ENCODE measurements at places on chromosomes 3 and 15.

- peak; percentile 36 for DNase-seq
Measured at GRCh38 chr3:138479438-138479863, 45.0 kb downstream of the ESYT3 start.

GRCh38 chr15:70091726-70092463 is 5.8 kb downstream of the TLE3 start:
- DNase-seq, result no peak

DNA sequence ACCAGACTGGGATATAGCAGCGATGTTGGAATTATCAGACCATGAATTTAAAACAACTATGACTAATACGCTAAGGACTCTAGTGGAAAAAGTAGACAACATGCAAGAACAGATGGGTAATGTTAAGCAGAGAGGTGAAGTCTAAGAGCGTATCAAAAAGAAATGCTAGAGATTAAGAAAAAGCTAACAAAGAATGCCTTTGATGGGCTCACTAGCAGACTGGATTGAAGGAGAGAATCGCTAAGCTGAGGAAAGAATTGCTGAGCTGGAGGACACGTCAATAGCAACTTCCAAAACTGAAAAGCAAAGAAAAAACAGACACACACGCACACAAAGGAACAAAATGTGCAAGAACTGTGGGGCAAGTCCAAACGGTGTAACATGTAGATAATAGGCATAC is 20.0 kb upstream of the CMTM6 start:
- no peak for DNase-seq

DNA sequence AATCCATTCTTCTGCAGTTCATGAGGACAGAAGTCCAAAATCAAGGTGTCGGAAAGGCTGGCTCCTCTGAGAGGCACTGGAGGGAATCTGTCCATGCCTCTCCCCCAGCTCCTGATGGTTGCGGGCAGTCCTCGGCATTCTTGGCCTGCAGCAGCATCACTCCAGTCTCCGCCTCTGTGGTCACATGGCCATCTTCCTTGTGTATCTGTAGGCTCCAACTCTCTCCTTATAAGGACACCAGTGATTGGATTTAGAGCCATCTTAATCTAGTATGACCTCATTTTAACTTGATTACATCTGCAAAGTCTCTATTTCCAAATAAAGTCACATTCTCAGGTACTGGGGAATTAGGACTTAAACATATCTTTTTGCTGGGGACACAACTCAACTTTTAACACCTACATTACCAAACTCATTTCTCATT is 56.0 kb upstream of the FLNB start:
- DNase-seq, result peak; percentile 95

GRCh38 chr3:42980909-42981308 is 1.8 kb downstream of the GASK1A start:
- DNase-seq, result no peak

GRCh38 chr15:56045068-56045748 is 51.8 kb upstream of the NEDD4 start:
- peak; percentile 30 for DNase-seq

DNA sequence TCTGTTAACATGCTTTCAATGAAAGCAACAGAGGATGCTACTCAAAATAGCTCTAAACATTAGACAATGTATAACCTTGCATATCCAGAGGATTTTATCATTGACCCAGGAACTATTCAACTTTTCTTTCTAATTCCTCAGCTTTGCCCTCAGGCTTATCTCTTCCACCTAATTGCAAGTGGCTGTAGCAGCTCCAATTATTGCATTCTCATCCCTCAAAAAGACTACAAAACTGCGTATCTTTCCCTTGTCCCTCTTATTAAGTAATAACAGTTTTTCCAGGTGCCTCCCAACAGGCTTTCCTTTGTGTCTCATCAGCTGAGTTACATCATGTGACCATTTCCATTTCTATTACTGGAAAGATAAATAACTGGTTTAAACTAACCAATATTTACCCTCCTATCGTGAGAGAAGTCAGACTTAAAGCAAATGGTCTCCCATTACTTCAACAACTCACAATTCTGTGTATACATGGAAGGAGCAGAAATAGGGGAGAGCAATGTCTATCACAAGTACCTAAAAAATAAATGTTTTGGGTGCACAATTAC is 78.0 kb upstream of the MBNL1 start:
- no peak for DNase-seq

GRCh38 chr15:73344056-73344455 is 24.7 kb downstream of the HCN4 start:
- DNase-seq, result no peak

DNA sequence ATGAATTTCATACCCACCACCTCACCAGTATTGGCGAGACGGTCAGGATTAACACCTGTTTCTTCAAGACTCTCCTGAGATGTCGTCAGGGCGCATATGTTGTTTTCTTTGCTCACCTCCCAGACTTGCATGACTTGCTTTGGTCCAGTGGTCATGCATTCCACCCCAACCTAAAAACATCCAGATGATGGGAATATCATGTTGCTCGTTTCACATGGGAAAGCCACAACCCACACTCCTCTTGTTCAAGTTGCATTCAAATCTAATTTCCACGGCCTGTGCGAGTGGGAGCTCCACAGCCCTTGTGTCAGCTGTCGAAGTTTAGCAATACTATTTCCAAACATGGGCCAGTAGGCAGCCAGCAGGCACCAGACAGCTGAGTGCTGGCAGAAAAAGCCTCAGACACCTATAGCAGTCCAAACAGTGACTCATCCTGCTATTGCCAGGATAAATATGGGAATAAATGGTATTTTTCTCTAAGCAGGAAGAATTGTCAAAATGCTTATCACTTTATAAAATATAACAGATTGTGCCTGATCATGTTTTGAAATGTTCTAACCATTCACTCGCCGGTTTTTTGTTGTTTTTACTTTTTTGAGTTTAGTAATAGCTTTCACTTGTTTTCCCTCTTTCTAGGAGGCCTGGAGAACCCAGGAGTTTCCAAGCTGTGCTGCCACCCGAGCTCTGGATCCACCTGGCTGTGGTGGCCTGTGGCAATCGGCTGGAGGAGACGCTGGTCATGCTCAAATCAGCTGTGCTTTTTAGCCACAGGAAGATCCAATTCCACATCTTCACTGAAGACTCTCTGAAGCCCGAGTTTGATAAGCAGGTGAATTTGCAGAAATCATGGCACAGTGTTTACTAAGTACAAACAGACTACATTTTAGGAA is 20.1 kb downstream of the GXYLT2 start:
- peak; percentile 75 for DNase-seq

DNA sequence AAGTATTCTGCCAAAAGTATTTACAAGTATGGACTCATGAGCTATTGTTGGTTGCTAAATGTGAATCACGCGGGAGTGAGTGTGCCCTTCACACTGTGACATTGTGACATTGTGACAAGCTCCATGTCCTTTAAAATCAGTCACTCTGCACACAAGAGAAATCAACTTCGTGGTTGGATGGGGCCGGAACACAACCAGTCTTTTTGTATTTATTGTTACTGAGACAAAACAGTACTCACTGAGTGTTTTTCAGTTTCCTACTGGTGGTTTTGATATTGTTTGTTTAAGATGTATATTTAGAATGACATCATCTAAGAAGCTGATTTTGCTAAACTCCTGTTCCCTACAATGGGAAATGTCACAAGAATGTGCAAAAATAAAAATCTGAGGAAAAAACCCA is 30.3 kb downstream of the SYNM start:
- no peak for DNase-seq

GRCh38 chr3:173044998-173045397 is 96.0 kb downstream of the SPATA16 start:
- DNase-seq, result no peak

DNA sequence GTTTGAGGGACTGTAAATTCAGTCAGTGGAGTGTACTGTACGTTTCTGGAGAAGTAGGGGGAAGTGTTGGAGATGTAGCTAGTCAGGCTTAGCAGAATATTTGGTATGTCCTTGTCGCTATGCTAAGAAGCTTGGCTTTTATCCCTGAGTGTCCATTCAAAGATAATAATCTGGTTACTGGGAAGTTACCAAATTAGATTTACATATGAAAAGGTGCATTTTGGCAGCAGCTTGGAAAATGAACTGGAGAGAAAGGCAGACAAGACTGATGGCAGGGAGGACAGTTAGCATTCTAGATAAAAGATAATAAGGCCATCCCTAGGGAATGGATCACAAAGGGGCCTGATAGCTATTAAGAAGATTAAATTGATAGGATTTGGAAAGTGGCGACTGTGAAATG is 58.7 kb downstream of the P2RY1 start:
- DNase-seq, result no peak

DNA sequence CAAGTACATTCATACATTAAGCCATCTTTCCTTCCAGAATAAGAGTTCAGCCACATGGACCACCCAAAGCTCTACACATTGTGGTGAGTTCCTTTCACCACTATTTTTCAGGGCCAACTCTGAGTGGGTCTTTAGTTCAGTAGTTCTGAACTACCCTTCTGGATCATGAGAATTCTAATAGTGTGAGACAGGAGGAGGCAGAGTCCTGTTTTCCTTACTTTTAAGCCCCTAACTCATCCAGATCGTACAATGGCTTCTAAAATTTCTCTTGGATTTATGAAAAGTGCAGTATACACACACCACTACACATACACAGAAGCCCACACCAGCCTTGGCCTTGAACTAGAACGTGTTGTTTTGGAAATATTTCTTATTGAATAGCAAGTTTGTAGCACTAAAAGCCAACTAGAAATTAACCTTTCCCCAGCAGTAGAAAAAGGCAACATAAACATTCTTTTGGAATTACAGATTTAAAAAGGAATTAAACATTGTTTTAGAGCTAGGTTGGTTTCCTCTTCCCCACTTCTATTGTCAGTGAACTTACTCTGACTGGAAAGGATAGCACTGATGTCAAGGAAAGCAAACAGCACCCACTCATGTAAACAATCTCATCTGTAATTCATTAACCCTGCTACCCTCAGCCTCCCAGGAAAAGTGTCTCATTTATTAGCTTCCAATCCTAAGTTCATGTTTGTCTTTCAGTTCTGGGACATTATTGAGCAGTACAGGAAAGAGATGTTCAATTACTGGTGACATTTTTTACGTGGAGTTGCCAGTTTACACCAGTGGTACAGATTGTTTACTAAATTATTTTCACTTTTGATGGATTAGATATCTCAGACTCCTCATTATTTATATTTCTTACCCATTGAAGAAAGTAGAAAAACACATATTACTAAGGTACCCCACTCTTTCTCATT is 95.7 kb upstream of the AGTR1 start:
- DNase-seq, result peak; percentile 58

DNA sequence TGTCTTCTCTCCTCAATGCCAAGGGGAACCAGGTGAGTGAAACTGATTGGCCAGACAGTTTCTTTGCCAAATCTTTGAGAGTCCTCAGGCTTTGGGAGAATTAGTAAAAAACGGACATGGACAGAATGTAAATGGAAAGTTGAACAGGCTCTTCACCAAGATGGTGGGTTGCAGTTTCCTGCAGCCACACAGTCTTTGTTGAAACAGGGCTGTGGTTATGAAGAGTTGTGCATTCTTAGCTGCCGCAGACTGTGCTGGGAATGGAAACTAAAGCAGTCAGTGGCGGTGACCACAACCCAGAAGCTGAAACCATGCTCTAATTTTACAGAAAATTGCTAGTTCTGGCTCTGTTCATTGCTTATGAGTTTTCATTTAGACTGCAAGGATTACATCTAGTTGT is 42.1 kb upstream of the TASOR start:
- DNase-seq, result no peak

- DNase-seq, result peak; percentile 83
Measured at GRCh38 chr15:90249203-90249863, at the start of gene TTLL13. Gene TTLL13 (plus strand): TSS chr15:90249556. CDS start chr15:90250631, 1,075 bp downstream.

- no peak for DNase-seq
Measured at GRCh38 chr15:79434361-79434760, 2.2 kb downstream of the MINAR1 start.

- no peak for DNase-seq
Measured at GRCh38 chr3:126110431-126111125, 26.7 kb upstream of the SLC41A3 start.

DNA sequence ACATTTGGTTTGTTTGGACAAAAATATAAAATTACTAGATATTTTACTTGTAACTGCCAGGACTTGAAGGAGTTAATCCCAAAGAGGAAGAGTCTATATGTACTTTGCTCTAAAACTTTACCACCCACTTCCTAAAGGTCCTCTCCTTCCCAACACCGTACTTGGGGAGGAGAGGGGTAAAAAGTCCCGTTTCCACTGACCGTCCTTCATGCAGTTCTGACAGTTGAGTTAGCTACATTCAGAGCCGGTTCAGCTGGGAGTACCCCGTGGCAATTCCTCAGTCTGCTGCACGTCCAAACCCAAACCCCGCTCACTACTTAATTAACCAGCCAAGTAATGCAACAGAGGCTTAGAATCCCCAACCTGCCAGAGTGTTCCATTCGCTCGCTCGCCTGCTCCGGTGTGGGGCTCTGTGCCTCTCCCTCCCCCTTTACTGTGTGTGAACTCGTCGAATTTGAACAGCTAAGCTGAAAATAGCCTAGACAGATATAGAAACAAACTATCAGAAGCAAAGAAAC is 519.7 kb downstream of the FOXP1 start:
- peak; percentile 51 for DNase-seq

DNA sequence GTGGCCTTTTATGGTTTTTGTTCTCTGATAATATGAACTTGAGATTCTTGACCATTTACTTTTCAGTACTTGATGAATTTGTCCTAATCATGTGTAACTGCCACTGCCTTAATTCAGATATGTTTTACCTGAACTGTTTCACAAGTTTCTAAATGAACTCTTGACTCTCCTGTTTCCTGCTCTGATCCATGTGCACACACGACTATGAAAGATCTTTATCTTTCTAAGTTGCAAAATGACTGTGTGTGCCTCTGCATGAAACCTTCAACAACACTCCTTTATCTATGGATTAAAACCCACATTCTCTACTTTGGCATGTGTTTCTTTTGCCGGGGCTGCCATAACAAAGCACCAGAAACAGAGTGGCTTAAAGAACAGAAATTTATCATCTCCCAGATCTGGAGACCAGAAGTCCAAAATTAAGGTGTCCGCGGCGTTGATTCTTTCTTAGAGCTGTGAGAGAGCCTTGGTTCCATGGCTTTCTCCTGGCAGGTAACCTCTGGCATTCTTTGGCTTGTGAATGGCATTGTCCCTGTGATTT is 275.0 kb downstream of the ADAMTSL3 start:
- no peak for DNase-seq

DNA sequence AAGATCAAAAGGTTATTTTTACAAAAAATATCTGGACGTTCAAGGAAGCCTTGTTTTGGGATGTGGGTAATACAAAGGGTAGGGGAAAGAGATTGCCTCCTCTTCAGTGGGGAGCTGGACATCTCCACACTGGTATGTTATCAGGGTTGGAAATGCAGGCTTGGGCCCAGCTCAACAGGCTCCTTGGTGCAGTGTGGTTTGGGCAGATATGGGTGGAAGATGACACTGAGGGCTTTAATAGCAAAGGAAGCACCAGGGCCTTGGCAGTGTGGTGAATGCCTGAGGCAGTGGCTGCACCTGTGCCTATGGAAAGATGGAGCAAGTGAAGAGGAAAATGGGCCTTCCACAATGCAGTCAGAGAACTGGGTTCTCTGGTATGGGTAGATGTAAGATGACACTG is 11.2 kb upstream of the MED12L start:
- DNase-seq, result no peak
